8988T (cell line): ENCODE measurements at places on chromosomes 4 and X.

GRCh38 chr4:3355266-3355748 lies 62.5 kb downstream of the RGS12 start:
- no peak for DNase-seq

DNA sequence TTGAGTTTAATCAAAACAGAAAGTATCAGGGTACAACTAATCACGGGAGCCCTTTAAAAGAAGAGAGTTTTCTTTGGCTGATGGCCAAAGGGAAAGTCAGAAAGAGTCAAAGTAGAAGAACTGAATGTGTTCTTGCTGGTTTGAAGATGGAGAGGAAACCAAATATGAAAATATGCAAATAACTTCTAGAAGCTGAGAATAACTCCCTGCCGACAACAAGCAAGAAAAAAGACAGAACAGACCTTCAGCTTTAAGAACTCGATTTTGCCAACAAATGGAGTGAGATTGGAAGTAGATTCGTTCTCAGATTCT lies 903.8 kb downstream of the STIM2 start:
- no peak for DNase-seq

DNA sequence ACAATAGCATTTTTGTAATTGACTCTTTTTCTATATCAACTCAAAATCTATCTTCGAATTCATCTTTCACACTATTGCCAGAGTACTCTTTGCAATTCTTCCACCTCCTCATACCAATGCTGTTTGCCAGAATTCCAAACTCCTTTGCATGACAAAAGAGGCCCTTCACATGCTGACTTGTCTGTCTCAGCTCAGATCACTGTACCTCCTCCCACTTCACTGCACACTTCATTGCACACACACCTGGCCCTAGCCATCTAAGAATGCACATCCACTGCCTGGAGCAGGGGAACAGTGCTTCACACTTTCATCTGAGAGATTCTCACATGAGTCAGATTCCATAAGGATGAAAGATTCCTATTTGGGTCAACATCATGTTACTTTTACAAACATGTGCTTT lies 56.5 kb downstream of the PRDM5 start:
- DNase-seq: no peak

GRCh38 chr4:40058121-40058520 lies 1.5 kb downstream of the N4BP2 start:
- DNase-seq: no peak

GRCh38 chrX:107654872-107655761 lies 26.8 kb downstream of the PRPS1 start:
- no peak for DNase-seq

DNA sequence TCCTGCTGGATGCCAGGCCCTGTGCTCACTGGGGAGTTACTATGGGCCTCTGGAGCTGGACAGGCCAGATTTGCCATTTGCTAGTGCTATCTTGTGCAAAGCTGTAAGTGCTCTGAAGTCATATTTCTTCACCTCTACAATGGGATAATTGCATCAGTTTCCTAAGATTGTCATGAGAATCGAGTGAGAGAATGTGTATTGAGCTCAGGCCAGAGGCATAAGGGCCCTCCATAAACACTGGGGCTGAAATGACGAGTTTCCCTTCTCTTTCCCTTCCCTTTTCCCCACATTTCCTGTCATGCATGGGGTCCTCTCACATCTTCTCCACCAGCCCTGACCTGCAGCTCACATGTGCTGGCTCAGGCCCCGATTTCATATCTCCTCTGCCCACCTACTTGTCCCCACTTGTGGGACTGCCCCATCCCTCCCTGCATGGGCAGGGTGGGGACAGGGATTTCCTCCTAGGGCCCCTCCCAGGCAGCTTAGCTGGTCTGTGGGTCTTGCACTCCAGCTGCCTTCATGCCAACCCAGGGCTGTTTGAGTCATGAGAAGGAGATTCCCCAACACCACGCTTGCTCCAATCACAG lies 358.8 kb downstream of the MID1IP1 start:
- no peak for DNase-seq

DNA sequence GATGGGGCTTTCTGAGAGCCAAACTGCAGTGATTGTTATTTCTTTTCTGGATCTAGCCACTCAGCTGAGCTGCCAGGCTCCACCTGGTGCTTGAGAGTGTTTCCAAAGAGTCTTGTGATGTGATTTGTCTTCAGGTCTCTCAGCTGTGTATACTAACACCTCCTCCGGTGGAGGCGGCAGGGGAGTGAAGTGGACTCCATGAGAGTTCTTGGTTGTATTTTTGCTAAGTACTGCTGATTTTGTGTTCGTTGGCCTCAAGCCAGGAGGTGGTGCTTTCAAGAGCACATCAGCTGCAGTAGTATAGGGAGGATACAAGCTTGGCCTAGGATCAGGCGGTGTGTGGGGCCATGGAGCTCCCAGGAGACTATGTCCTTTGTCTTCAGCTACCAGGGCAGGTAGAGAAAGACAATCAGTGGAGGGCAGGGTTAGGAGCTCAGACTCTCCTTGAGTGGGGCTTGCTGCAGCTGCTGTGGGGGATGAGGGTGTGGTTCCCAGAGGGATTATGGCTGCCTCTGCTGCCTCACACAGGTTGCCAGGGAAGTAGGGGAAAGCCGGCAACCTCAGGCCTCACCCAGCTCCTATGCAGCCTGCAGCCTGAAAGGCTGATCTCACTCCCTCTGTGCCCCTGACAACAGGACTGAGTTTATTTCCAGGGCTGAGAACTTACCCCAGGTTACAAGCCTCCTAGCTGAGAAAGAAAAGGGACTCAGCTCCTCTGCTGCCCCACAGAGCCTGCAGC lies 62.4 kb downstream of the NPFFR2 start:
- DNase-seq: no peak

DNA sequence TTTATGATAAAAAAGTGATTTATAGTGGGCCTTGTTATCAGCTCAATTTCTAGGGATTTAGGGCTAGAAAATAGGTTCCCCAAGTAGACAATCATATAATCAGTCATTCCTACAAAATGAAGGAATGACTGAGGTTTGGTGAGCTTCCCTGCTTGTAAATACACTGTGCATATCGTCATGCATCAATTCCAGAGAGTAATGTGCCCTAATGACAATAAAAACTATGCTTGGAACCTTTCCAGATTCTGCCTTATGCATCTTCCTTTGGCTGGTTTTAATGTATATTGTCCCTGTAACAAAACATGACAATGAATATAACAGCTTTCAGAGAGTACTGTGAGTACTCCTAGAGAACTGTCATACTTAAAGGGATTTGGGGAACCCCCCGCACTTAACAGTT lies 1310.9 kb downstream of the PCDH7 start:
- DNase-seq: no peak

- no peak for DNase-seq
Measured at GRCh38 chr4:113739197-113739596, 22.3 kb downstream of the CAMK2D start.

DNA sequence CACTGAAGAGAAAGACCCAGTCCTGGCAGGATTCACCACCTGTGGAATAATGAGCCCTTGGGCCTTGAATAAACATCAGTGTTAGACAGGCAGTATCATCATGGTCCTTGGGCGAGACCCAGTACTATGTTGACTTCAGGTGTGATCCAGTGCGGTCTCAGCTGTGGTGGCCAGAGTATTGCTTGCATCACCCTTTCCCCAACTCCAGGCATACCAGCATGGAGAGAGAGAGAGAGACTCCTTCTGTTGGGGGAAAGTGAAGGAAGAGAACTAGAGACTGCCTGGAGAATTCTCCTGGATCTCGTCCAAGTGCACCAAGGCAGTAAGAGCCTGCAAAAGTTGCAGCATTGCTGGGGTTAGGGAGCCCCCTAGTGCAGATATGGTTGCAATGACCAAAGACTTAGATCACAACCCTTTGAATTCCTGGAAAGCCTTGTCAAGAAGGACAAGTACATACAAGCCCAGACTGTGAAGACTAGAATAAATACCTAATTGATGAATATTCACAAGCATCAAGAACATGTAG lies 61.1 kb upstream of the VAMP7 start:
- no peak for DNase-seq

- DNase-seq: no peak
Measured at GRCh38 chr4:30461218-30461617, 259.0 kb upstream of the PCDH7 start.

- DNase-seq: no peak
Measured at GRCh38 chrX:138914767-138915166, 203.2 kb upstream of the FGF13 start.

GRCh38 chr4:86816501-86817273 lies 32.5 kb downstream of the SLC10A6 start:
- DNase-seq: no peak

GRCh38 chr4:23890369-23891063 lies 669 bp upstream of the PPARGC1A start:
- no peak for DNase-seq

GRCh38 chrX:154780968-154781367 lies 18.3 kb downstream of the DKC1 start:
- no peak for DNase-seq

DNA sequence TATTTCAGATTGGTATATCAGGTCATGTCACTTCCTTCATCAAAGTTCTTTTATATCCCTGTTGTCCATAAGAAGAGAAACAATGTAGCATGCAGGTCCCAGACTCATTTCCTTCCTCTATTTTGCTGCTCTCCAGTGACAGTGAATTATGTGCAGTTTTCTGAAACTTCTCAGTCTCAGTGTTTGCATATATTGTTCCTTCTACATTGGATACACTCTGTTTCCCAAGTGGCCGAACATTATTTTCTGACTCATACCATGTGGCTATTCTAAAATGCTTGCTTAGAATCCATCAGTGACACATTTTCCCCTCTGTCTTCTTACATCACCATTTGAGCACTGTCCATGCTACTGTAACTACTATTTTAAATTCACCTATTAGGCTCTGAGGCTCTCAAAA lies 305.7 kb downstream of the PDHA2 start:
- DNase-seq: no peak

DNA sequence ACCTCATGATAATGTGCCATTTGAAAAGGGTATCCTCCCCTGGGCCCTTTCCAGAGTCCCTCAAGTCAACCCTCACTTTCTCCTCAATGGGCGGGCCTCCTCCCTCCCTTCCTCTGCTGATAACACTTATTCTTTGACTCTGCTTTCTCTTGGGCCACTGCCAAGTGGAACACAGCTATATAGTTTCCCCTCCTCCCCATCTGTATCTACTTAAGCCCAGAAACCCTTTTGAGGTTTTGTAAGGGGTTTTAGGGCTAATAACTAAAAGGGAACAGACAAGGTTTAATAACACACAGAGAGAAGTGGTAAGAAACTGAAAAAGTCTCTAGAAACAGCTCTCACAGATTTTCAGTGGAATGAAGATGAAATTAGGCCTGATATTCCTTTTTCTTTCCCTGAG lies 116.7 kb downstream of the GPC3 start:
- DNase-seq: no peak

- no peak for DNase-seq
Measured at GRCh38 chr4:154452798-154453346, 38.7 kb downstream of the DCHS2 start.

DNA sequence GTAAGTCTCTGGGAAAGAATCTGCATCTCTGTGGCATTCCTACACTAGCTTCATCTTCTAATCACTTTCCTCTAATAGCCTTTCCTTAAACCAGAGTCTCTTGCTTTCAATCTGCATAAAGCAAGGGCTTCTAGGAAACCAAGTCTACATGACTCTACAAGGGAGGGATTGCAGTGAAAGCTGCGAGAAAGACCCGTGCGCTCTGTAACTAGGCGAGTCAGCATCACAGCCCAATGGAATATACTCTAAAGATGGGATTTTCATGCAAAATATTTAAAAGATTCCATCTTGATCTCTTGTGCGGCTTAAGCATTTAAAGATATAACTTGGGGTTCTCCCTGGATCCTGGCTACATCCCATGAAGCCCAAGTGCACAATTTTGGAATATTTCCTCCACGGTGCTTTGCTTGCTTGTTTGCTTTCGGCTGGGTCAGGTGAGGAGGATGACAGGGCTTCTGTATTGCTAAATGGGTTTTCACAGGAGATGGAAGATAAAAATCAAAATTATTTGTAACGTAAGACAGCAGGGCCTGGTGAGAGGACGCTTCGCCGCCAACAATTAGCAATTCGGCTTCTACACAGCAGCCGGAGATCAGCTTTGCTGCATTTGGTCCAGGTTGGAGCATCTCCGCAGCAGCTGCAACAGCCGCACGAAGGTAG lies 687 bp upstream of the GRIA2 start:
- no peak for DNase-seq

DNA sequence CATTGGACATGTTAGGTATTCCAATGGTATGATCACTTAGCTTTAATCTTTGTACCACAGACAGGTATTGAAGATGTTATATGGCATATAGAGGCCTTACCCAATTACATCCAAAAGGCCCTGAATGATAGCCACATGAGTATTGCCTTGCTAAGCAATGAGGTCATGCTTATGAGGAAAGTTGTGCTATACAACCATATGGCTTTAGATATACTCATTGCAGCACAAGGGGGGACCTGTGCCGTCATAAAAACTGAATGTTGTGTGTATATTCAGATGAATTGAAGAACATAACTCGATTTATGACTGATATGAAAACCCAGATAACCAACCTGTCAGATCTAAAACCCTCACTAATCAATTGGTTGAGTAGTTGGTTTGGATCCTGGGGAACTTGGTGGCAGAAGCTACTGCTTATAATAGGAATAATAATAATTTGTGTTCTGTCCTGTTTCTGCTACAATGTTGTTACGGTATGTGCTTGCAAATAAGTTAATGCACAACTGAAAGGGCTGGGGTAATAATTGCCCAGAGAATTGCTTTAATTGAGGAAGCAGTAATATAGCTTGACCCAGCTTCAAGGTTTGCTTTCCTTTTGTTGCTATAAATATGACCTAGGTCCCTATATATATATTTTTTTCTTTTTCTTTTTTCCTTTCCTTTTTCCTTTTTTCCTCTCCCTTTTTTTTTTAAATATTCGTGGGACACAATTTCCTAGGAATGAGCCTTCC lies 21.5 kb upstream of the CSTF2 start:
- DNase-seq: no peak
